Activated CD4-positive, alpha-beta memory T cell treated with anti-CD3 and anti-CD28 coated beads, Interleukin-2, amount 10 ng/mL, durations not matched to agents 7 days and 5 days (primary cell): ENCODE measurements at places on chromosomes 2 and 18. TPM values are rescaled to one million over a fixed set of nuclear protein-coding genes. Genes with fewer than 3 reads are reported as not detected.
A peak's percentile ranks its signal among the peaks of the same experiment; 100 is the strongest.

GRCh38 chr2:34353509-34354113 is 754.5 kb upstream of the FAM98A start:
- no peak for DNase-seq
- no peak overlapping the region for H3K27ac ChIP-seq
- no peaks in the 10 kb centered on the region for H3K4me1 ChIP-seq
- H3K4me3 ChIP-seq = no peak overlapping the region
- no peaks in the 10 kb centered on the region for H3K27me3 ChIP-seq
- H3K36me3 ChIP-seq = no peaks in the 10 kb centered on the region

DNA sequence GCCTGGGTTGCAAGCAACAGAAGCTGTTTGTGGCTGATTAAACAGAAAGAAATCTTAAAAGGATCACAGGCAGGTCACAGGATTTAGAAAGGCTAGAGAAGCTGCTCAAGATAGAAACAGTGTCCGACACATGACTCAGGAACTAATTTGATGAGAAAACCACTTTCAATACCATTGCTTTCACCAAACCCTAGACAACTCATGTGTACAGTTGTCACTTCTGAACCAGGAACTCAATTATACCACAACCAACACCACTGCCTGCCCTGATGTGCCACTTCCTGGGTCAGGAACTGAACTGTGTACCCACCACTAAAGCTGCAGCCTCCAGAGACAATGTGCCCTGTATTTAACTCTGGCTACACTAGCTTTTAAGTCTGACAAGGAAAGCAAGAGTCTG is 56.0 kb downstream of the TMEM247 start:
- H3K27me3 ChIP-seq = no peaks in the 10 kb centered on the region
- H3K4me1 ChIP-seq = peaks cover 59% of the 10 kb centered on the region
- peak overlapping the region; percentile 11 for H3K4me3 ChIP-seq
- H3K27ac ChIP-seq = peak overlapping the region; percentile 67
- peaks cover 30% of the 10 kb centered on the region for H3K36me3 ChIP-seq
- DNase-seq = peak; percentile 79

GRCh38 chr2:157625296-157625695 is 3.4 kb downstream of the ACVR1C start:
- no peak for DNase-seq
- no peaks in the 10 kb centered on the region for H3K36me3 ChIP-seq
- H3K27me3 ChIP-seq = peaks cover 10% of the 10 kb centered on the region
- H3K4me3 ChIP-seq = no peak overlapping the region

DNA sequence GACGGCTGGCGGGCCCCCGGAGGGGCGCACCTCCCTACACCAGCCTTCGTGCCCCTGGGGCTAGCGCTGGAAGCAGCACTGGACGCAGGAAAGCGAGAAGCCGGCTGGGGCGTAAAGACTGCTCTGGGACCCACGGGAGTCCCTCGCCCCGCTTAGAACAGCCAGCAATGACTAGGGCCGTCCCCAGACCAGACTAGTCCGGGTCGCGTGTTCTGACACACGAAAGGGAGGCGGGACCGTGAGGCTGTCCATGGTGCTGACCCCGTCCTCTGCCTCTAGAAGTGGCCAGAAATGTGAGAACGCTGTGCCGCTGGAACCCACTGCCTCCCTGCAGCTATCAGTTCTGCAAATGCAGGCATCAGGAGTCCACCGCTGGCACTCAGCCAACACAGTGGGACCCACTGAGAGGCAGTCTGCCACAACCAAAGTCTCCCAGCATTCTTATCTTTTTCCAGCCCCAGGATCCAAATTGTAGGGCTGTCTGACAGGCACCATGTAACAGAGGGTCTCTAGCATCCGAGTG is at the start of gene UCN:
Gene UCN, minus strand, starts transcription at position 87 of the 523 bp plus-strand sequence. CDS start 550 bp downstream, outside the sequence.
- no peak within 1 kb of the TSS for H3K4me3 ChIP-seq
- peaks cover 24% of the 10 kb centered on the region for H3K27me3 ChIP-seq
- peaks cover 4% of the 10 kb centered on the region for H3K4me1 ChIP-seq
- no peak for DNase-seq

GRCh38 chr2:8578335-8579244 is 103.3 kb upstream of the ID2 start:
- H3K36me3 ChIP-seq = peaks cover 2% of the 10 kb centered on the region
- no peak overlapping the region for H3K4me3 ChIP-seq
- no peak overlapping the region for H3K27ac ChIP-seq

DNA sequence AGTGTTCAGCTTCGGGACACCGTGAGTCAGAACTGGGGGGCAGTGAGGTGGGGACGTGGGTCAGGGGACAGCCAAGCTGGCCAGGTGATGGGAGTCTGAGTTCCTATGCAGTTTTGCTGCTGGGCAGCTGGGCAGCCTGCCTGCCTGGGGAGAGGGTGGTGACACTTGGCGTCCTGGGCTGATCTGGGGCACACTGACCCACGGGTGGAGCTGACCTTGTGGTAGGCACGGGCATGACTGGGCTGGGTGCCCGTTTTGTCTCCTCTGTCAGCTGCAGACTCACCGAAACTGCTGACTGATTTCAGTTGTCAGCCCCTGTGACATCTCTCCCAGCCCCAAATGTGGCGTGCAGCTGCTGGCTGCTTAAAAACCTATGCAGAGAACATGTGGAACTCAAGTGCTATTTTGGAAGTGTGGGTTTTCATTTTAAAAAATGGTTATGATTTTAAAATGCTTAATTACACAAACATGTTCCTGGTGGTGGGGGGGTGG is 32.6 kb upstream of the E2F6 start:
- no peaks in the 10 kb centered on the region for H3K36me3 ChIP-seq
- H3K27me3 ChIP-seq = peaks cover 5% of the 10 kb centered on the region
- no peak overlapping the region for H3K27ac ChIP-seq
- H3K4me3 ChIP-seq = no peak overlapping the region

DNA sequence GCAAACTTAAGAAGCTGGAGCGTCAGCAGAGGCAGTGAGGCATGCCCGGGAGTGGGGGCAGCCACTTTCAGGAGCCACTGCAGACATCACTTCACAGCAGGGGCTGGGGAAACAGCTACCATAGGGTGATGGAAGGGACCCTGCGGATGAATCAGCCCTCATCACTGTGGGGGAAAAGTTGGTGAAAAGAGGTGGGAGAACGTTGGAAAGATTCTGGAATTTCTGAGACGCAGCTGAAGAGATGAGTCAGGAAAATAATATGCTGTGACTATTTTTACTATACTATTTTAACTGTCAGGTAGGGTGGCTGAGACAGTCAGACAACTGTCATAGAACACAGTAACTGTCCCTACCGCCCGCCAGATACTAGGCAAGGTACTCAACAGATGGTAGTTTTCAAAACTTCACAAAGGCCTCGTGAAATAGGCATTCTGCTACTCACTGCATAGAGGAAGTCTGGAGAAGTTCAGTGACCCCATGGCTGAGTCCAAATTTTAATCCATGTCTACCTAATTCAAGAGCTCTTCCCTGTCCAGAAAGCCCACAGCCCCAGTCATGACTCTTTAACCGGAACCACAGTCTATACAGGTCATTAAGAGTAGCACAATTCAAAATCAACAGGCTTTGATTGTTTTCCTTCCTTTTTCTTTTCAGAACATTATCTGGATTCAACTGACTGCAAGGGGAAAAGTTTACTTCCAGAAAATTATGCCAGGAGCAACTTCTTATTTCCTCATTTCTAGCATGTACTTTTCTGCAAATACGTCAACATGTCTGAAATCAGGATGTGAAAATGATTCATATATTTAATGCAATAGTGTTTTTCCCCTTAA is 39.3 kb upstream of the EPB41L3 start:
- no peak overlapping the region for H3K4me3 ChIP-seq
- H3K36me3 ChIP-seq = no peaks in the 10 kb centered on the region
- no peak overlapping the region for H3K27ac ChIP-seq
- H3K4me1 ChIP-seq = no peaks in the 10 kb centered on the region
- no peaks in the 10 kb centered on the region for H3K27me3 ChIP-seq
- no peak for DNase-seq

- DNase-seq = no peak
- H3K27ac ChIP-seq = no peak overlapping the region
- no peaks in the 10 kb centered on the region for H3K36me3 ChIP-seq
- H3K4me1 ChIP-seq = peaks cover 22% of the 10 kb centered on the region
- H3K27me3 ChIP-seq = no peaks in the 10 kb centered on the region
- H3K4me3 ChIP-seq = no peak overlapping the region
Observed at GRCh38 chr2:179050755-179051154, 818 bp upstream of the CCDC141 start.

DNA sequence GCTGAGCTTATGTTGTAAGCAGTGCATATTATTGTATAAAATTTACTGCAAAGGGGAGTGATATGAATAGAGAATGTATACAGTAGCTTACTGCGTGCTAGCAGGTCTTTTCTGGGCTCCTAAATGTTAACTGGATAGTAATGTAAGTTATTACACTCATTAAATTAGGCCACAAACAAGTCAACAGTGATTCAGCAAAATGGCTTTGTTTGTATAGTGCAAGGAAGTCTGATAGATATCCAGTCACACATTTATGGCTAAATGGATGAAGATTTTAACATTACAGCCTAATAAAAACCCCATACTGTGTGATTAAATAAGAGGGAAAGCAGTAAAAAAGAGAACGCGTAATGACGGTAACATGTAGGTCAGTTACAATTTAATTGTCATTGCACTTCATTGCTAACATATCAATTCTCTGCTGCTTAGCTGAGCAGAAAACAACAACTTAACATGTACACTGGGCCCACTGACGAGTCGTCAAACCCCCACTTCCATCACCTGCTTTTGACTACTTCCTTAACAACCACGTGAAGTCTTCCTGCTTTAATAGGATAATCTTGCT is 665.0 kb upstream of the FANCL start:
- no peaks in the 10 kb centered on the region for H3K4me1 ChIP-seq
- no peak overlapping the region for H3K4me3 ChIP-seq
- H3K27ac ChIP-seq = no peak overlapping the region
- no peaks in the 10 kb centered on the region for H3K27me3 ChIP-seq
- no peaks in the 10 kb centered on the region for H3K36me3 ChIP-seq

GRCh38 chr18:30992231-30992630 is 50.3 kb downstream of the DSC3 start:
- no peaks in the 10 kb centered on the region for H3K4me1 ChIP-seq
- H3K27me3 ChIP-seq = no peaks in the 10 kb centered on the region
- H3K4me3 ChIP-seq = no peak overlapping the region
- no peak overlapping the region for H3K27ac ChIP-seq

GRCh38 chr2:98445683-98446581 is 1.3 kb downstream of the INPP4A start:
- H3K36me3 ChIP-seq = peaks cover 22% of the 10 kb centered on the region
- H3K27me3 ChIP-seq = no peaks in the 10 kb centered on the region
- H3K27ac ChIP-seq = peak overlapping the region; percentile 92
- peak overlapping the region; percentile 88 for H3K4me3 ChIP-seq

DNA sequence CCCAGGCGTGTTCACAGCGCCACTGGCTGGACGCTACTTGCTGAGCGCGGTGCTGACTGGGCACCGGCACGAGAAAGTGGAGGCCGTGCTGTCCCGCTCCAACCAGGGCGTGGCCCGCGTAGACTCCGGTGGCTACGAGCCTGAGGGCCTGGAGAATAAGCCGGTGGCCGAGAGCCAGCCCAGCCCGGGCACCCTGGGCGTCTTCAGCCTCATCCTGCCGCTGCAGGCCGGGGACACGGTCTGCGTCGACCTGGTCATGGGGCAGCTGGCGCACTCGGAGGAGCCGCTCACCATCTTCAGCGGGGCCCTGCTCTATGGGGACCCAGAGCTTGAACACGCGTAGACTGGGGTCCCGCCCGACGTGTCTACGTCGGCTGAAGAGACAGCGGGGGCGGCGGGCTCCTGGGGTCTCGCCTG is 891 bp upstream of the KHK start:
- H3K27ac ChIP-seq = peak overlapping the region; percentile 64
- H3K36me3 ChIP-seq = no peaks in the 10 kb centered on the region
- DNase-seq = peak; percentile 51
- peak overlapping the region; percentile 66 for H3K4me3 ChIP-seq
- peaks cover 46% of the 10 kb centered on the region for H3K4me1 ChIP-seq
- H3K27me3 ChIP-seq = no peaks in the 10 kb centered on the region

- no peaks in the 10 kb centered on the region for H3K27me3 ChIP-seq
- no peaks in the 10 kb centered on the region for H3K36me3 ChIP-seq
- no peak overlapping the region for H3K27ac ChIP-seq
- no peak overlapping the region for H3K4me3 ChIP-seq
- DNase-seq = no peak
Observed at GRCh38 chr2:142075826-142076225, 55.0 kb downstream of the LRP1B start.

DNA sequence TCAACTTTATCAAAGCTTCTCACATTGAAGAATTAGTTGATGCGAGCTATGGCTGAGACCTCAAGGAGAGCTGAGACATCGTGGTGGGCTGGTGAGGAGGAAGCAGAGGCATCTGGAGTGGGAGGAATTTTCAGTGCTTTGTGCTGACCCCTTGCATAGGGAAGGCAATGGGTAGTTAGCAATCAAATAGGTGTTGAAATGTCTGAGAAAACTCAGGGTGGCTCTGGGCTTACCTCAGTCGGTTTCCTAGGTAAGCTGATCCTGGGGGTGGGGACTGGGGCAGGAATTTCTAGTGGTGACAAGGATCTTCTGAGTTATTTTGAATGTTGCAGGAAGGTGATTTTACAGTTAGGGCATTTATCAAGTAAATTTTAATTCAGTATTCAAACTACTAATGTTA is 20.7 kb upstream of the DPP10 start:
- H3K27me3 ChIP-seq = no peaks in the 10 kb centered on the region
- H3K4me3 ChIP-seq = no peak overlapping the region
- no peaks in the 10 kb centered on the region for H3K36me3 ChIP-seq
- no peak overlapping the region for H3K27ac ChIP-seq
- no peaks in the 10 kb centered on the region for H3K4me1 ChIP-seq
- DNase-seq = no peak

DNA sequence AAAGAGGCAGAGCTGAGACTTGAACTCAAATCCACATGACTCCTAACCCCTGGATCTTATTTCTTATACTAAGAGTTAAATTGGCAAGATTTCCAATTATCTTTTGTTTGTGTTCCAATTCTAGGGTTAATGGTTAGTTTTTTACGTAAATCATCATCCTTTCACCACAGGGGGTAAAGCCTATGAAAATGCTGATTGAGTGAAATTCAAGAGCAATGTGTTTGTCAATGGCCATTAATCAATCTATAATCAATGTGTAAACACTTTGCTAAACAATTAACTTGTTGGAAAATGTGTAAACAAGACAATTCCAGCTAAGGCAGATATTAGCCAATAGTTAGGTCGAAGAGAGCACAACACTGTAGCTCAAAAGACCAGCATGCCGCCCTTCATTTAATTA is 376.5 kb upstream of the ACVR2A start:
- H3K4me1 ChIP-seq = peaks cover 4% of the 10 kb centered on the region
- no peak overlapping the region for H3K4me3 ChIP-seq
- H3K27ac ChIP-seq = no peak overlapping the region
- peaks cover 5% of the 10 kb centered on the region for H3K36me3 ChIP-seq
- peaks cover 1% of the 10 kb centered on the region for H3K27me3 ChIP-seq
- DNase-seq = no peak

DNA sequence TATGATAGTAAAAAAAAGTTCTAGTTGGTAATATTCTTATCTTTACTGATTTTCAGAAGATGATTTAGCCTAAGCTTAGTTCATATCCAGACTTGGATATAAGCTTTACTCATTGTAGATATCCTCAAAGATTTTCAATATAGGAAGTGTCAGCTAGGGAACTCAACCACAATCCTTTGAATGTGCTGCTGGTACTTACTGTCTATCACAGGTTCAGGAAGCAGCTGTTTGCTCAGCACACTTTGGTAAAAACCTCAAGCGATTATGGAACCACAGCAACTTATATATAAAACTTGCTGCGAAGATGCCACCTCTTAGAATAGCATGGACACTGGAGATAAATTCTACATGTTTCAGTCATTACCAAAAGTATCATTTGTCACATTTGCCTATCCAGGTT is 60.1 kb upstream of the TNFRSF11A start:
- no peak overlapping the region for H3K27ac ChIP-seq
- H3K4me3 ChIP-seq = no peak overlapping the region
- no peaks in the 10 kb centered on the region for H3K27me3 ChIP-seq
- H3K4me1 ChIP-seq = peaks cover 3% of the 10 kb centered on the region
- no peak for DNase-seq

The UPP2 gene
- not detected for total RNA-seq

The RAB31 gene
- total RNA-seq = 4.9 TPM

The SKOR2 gene
- not detected for total RNA-seq

The NEURL3 gene
- total RNA-seq = 0.78 TPM

The TSPYL6 gene
- total RNA-seq = not detected

The AFF3 gene
- total RNA-seq = 0.03 TPM

The SERPINB11 gene
- total RNA-seq = not detected
